ENCODE measurements at places on chromosomes 13 and 19. TPM values are rescaled to one million over a fixed set of nuclear protein-coding genes. Genes with fewer than 3 reads are reported as not detected.
A peak's percentile ranks its signal among the peaks of the same experiment; 100 is the strongest.

Gene ICAM4
- total RNA-seq: 1.7 TPM

GRCh38 chr13:62067821-62068220 lies 652.2 kb upstream of the PCDH20 start:
- no peak for DNase-seq

Gene ZNF234
- total RNA-seq: 3.5 TPM

DNA sequence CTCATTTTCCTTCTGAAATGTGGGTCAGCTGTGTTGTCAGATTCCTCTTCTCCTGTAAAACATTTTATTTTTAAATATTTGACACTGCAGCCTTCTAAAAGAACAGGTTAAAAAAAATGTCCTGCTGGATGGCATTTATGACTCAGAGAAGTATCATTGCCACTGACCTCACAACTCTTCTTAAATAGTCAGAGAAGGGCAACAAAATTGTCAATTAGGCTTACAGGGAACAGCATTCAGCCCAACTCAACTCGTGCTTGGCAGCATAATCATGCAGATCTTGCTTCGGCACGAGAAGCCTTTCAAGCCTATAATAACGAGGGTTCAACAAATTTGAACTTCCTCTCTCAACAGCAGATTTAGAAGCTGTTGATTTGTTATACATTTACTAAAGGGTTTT lies 296.7 kb upstream of the DACH1 start:
- no peak for DNase-seq

Gene PTGER1
- 0.22 TPM for total RNA-seq

Gene PRR36
- total RNA-seq: 0.14 TPM

- peak; percentile 98 for DNase-seq
Observed at GRCh38 chr19:3821857-3822364, 35.7 kb upstream of the MATK start.

DNA sequence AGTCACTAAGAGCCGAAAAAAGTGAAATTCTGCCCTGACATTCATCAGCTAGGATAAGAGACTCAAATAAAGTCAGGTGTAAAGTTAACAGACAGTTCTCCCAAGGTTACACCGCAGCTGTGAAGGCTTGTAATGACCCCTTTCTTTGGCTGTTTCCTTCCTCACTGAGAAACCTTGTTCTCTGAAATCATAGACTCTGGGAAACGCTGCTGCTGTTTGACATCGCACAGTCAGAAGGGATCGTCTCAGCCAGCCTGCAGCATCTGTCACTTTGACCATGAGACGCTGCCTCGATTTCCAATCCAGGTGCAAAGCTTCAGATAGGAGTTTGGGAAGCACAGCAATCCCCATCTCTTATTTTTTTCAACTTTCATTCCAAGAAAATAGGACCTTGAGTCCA lies 678 bp downstream of the BCAT2 start:
- no peak for DNase-seq

GRCh38 chr13:50386541-50387050 lies 371.4 kb downstream of the KCNRG start:
- no peak for DNase-seq

- peak; percentile 97 for DNase-seq
Observed at GRCh38 chr19:45815481-45816216, 541 bp upstream of the RSPH6A start.

DNA sequence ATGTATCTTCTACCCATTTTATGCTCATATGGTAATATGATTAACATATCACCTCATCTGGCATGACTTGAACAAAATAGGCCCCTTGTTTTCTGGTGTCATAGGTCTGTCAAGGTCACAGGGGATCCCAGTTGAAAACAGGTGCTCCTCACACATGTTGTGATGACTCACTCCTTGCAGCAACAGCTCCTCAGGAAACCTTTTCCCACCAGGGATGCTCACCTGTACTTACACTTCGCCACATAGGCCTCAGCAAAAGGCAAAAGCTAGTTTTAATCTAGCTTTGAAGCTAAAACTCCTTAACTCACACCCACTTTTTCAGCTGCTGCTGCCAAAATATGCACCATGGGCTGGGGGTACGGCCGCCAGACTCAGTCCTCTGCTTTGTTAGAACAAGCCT lies 110.0 kb upstream of the SOX21 start:
- DNase-seq: no peak

Gene LYPD4
- total RNA-seq: not detected

GRCh38 chr19:44613295-44614178 lies at the start of gene IGSF23:
IGSF23 (plus strand) TSS chr19:44613563; CDS start chr19:44613646, 83 bp downstream.
- DNase-seq: no peak

Gene NAT14
- 56.0 TPM for total RNA-seq

Gene OR7A5
- not detected for total RNA-seq

DNA sequence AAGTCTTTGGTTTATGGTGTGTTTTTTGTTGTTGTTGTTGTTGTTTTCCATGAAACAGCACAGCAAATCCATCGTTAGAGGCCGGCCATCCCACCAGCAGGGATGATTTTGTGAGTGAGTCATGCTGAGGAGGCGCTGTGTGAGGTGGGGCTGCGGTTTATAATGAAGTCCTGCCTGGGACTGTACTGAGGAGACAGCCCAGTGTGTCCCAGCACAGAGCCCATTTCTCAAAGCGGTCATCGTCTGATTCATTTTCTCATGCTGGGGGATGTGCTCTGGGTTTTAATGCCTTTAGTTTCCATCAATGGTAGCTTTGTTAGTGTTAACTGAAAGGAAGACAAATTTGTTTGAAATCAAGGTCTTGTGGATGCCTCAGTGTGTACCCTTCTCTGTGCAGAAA lies 129.3 kb upstream of the SERP2 start:
- DNase-seq: no peak

Gene PRR19
- 3.3 TPM for total RNA-seq

Gene ZNF541
- not detected for total RNA-seq

Gene STOML3
- not detected for total RNA-seq

Gene UBL3
- 20.4 TPM for total RNA-seq

Gene HSD17B14
- total RNA-seq: 18.0 TPM

- DNase-seq: no peak
Observed at GRCh38 chr13:112971288-112971643, 2.3 kb downstream of the MCF2L start.

Gene DCT
- total RNA-seq: not detected

DNA sequence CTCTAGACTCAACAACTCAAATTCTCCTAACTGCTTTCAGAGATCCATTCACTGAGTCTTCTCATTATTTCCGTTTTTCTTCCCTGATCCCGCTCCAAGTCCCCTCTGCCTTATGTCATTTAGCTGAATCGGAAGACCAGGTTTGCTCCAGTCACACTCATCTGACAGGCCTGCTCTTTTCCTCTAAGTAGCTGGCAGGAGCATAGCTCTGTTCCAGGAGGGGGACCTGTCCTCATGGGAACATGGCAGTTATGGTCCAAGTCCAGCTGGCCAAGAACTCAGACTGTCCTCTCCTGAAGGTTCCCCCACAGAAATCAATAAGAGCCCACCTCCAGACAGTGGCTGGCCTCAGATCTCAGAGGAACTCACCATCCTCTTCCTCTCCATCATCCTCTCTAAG lies 130.9 kb upstream of the SERP2 start:
- no peak for DNase-seq
